Activated T-cell treated with anti-CD3 and anti-CD28 coated beads, Interleukin-2, amount 50 U/mL, for 1 hour (primary cell): ENCODE measurements at places on chromosomes 1 and 21.

- DNase-seq = no peak
Observed at GRCh38 chr1:9690440-9691107, 39.0 kb downstream of the PIK3CD start.

DNA sequence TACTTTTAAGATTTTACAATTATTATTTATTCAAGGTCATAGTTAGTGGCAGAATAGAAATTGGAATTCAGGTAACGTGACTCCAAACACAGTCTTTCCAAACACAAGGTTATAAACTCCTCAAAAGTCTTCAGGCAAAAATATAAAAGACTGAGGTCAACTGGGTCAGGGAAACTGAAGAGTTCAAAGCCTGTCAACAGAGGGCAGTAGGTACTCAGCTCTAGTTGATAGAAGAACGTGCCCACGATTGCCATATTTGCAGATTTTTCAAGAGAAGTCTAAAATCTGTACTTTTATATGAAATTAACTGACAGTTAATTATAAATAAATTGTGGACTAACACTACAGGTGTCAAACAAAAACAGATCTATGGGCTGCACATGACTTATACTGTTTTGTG lies 135.0 kb downstream of the LHX4 start:
- no peak for DNase-seq

DNA sequence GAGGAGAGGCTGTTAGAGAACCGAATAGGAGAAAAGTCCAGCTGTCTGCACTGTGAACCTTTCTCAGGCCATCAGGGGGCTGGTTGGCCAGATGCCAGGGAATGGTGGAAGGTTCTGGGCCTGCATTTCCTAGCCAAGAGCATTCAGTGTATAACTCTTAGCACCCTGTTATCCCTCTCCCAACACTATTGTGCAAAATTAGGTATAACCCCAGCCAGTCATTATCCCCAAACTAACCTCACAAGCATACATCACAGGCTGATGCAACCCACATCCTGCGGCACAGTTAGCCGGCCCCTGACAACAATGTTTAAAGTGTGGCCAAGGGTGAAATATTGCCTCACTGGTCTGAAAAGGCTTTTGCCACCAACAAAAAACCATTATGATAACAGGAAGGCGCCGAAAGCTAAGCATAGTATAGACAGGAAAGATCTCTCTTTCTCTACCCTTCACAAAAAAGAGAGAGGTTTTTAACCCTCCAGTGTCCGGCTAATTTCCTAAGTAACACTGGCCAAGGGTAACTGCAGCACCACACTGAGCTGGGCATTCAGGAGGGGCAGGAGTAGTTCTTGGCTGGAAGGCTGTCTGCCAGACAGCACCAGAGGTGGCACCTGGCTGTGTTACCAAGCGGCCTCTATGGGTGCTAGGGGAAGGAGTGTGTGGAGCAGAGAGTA lies 77.3 kb upstream of the BCAR3 start:
- no peak for DNase-seq

DNA sequence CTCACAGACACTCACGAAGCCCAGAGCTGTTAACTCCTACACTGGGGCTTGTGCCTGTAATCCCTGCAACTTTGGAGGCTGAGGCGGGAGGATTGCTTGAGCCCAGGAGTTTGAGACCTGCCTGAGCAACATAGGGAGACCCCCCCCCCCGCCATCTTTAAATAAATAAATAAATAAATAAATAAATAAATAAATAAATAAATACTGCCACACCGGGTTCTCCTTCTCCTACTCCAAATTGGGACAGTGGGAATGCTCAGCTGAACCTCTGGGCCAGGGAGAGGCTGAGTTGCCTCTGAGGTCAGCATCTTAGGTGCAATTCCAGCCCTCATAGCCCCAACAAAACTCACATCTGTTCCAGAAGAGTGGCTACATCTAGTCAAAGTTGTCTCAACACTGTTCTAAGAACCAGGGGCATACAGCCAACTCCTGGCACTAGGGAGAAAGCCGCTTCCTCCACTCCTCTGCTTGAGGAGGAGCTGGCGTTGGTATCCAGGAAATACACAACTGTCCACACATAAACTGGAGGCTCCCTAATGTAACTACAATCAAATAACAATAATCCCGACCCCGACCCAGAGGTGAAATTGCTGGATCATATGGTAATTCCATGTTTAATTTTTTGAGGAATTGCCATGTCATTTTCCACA lies 27.0 kb downstream of the C1orf216 start:
- no peak for DNase-seq

GRCh38 chr1:100622037-100622436 lies 84.1 kb downstream of the GPR88 start:
- no peak for DNase-seq

DNA sequence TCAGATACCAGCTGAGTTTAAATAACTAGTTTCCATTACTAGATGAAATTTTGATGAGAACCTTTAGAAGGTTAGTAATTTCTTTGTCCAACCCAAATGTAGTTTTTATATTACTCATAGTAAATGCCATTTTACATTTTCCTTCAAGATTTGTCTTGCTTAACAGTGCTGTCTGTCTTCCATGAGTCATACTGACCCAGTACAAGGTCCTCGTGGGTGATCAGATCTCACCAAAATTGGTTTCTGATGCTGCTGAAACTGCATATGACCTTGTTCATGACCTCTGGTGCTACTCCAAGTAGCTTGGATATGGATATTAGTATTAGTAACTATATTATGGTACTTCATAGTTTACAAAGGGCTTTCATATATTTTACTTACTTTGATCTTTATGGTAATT lies 207.1 kb downstream of the RYR2 start:
- no peak for DNase-seq

DNA sequence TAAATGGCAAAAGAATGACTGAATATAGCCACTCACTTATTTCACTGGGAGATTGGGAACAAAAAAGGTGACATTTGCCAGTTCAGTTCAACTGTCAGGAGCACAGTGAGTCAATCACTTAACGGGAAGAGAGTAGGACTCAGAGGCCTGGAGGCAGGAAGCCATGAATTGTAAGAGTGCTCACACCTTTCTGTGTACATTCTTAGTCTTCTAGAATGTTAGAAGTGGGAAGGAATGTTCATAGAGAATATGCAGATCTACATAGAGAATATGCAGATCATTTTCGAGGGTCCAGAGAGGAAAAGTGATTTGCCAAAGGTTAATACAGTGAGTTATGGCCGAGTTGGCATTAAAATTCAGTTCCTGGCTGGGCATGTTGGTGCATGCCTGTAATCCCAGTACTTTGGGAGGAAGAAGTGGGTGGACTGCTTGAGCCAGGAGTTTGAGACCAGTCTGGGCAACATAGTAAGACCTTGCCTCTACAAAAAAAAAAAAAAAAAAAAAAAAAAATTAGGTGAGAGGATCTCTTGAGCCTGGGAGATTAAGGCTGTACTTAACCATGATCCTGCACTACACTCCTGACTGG lies 8.3 kb downstream of the IL20 start:
- DNase-seq = no peak

- peak; percentile 57 for DNase-seq
Observed at GRCh38 chr1:23184212-23184934, 15.7 kb upstream of the LUZP1 start.

GRCh38 chr1:181141431-181141910 lies 53.0 kb downstream of the IER5 start:
- peak; percentile 38 for DNase-seq

GRCh38 chr1:97348599-97349265 lies 572.1 kb downstream of the DPYD start:
- DNase-seq = no peak

GRCh38 chr1:65409314-65409713 lies 11.2 kb upstream of the LEPR start:
- DNase-seq = no peak

DNA sequence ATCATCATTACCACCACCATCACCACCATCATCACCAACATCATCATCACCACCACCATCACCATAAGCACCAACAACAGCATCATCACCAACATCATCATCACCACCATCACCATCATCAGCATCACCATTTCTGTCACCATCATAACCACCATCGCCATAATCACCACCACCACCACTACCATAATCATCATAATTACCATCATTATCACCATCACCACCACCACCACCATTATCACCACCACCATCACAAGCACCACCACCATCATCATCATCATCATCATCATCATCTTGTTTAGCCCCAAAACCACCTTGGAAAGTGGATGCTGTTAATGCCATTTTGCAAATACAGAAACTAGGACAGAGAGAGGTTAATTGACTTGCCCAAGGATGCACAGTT lies 22.5 kb downstream of the CAMK2N1 start:
- no peak for DNase-seq

GRCh38 chr1:183355181-183355580 lies 63.0 kb downstream of the NMNAT2 start:
- DNase-seq = no peak

DNA sequence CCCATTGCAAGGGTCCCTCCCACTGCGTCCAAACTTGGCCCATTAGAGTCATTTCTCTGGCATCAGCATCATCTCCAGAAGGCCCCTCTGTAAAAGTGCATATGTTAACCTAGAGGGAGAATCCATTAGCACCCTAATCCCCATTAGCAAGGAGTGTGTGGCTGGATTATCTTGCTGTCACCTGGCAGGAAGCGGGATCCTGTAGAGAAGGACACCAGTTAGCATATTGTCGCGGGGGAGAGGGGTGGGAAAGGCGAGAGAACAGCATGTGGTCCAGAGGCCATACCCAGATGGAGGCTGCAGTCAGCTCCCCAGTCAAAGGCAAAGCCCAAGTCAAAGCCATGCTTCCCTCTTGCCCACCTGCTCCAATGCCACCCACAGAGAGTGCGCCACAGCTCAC lies 64.0 kb downstream of the OLIG1 start:
- no peak for DNase-seq

DNA sequence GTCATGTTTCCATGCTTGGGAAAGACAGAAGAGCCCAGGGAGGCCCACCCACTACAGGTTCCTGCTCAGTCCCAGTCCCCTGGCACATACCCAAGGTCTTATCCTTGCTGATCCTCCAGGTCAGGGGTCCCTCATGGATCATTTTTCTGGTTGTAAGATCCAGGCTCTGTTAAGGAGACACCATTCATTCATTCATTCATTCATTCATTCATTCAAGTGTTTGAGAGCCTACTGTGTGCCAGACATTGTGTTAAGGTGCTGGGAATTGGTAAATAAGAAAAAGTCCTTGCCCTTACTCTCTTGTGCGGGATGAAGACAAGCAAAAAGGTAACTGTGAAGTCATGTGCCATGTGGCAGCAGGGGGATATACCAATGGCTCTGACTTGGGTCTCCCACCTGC lies 23.8 kb downstream of the LRRC71 start:
- no peak for DNase-seq

DNA sequence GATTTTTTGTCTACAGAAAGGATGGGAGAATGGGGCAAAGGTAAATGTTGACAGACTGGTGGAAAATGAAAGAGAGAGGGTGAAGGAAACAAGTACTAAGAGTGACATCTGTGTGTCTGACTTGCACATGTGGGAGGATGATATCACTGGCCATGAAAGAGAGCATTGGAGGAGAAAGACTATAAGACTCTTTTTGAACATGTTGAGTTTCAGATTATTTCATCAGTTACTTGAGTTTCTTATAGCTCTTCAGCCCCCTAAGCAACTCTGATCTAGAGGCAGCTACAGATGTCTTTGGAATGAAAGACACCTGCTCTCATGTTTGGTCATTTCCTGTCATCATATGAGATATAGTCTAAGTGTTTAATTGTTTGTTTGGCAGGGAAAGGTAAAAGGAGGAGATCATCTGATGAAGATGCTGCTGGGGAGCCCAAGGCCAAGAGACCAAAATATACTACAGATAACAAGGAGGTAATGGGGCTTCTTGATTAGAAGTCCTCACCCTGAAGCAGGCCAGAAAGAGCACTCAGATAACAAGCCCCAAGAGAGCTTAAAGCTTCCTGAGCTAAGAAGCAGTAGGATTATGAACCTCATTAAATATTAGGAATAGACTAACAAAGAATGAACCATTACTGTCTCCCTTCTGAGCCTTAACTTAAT lies 4.5 kb downstream of the POLR3C start:
- DNase-seq = no peak

DNA sequence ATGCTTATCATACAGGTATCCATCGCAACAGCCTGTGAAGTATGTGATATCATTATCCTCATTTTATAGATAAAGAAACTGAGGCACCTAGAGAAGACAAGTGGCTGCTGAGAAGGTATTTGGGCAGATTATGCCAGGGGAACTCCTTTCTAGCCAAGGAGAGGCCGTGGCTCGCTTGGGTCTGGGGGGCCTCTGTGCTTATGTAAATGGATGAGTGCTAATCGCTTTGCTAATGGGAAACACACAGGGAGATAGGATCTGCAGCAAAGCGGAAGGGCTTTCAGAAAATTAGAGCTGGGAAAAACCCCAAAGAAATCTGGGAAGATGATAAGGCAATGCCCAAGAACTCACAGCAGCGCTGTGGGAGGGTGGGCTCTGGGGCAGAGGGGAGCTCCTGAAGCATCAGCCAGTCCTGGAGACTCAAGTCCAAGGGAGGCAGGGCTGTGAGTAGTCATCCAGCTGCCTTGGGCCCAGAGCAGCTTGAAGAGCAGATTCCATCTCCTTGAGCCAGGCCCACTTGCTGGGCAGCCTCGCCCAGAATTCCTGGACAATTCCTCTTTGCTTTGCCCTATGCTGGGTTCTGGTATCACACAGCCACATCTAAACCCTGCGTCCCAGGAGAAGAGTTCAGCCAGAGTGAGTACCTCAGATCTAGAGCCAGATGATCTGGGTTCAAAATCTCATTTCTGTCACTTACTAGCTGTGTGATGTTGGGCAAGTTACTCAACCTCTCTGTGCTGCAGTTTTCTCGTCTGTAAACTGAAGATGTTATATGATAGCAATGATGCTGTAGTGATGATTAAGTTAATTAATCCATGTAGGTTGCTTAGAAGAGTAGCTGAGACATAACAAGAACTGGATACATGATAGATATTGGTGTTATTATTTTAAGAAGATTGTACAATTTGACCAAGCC lies 36.7 kb downstream of the FOXD2 start:
- no peak for DNase-seq

DNA sequence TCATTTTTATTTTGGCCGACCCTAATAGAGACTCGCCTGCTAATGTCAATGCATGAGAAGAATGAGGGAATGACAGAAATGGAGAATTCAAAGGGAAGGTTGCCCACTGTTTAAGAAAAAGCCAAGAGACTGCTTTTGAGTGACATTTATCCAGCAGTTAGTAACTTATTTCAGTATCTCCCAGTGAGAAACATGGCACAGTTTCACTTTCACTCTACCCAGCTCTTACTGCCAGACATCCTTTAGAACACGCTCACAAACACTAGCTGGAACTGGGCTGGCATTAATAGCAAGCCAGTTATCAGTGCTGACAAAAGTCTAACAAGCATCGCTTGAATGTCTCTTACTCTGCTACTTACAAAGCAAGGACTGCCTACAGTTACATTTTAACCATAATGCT lies 8.5 kb downstream of the GGPS1 start:
- no peak for DNase-seq
